Skin of body (tissue), 3 donors: ENCODE measurements at places on chromosomes 6 and 20.
A peak's percentile ranks its signal among the peaks of the same experiment; 100 is the strongest.

GRCh38 chr20:51624157-51624731 lies 81.7 kb upstream of the NFATC2 start:
- peak; percentile 15 for DNase-seq

DNA sequence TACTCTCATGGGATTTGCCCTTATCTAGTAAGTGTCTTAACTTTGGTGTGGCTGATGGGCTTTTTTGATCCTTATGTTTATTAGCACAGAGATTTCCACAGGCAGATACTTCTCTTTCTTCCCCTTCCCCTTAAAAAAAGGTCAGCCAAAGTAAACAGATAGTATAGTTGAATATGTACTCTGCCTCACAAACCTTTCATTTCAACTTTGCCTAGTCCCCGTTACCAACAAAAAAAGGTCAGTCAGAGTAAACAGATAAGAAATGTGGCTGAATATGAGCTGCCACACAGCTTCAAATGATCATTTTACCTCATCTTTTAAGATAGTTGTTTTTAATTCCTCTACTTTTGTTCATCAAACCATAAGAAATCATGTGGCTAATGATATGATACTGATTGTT lies 34.1 kb upstream of the SLC35D3 start:
- DNase-seq: no peak

GRCh38 chr6:118705544-118706491 lies 54.4 kb upstream of the CEP85L start:
- no peak for DNase-seq

GRCh38 chr6:4370066-4370465 lies 234.7 kb upstream of the ECI2 start:
- no peak for DNase-seq

- DNase-seq: no peak
Measured at GRCh38 chr6:90663873-90664272, 77.0 kb upstream of the MAP3K7 start.

DNA sequence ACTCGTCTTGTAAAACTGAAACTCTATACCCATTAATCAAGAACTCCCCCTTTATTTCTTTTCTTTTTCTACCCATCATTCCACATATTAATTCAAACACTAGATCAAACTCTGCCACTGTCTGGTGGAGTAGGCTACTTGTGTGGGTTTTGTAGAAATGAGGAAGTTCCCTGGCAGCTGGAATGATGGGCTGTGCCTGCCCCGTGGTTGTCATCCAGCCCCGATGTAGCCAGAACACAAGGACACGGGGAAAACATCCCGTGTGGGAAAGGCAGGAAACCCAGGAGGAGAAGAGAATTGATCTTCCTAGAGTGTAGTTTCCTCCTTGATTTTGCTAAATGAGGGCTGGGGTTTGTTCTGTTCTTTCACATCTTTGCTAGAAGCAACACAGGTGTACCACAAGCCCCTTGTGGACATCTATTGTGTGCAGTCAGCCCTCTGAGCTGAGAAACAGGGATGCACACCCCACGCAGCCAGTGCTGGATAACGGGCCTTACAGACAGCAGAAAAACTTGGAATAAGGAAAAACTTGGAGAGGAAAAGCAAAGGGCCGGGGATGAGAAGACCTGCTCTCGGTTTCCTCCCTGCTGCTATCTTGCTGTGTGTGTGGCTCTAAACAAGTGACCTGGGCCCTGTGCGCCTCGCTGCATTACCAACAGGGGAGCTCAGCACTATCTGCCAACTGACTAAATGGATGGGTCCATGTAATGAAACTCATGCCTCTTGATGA lies 88.0 kb downstream of the SCML4 start:
- no peak for DNase-seq
